ENCODE measurements at places on chromosomes 1 and 21.

GRCh38 chr1:246193537-246193936, 313.5 kb downstream of the SMYD3 start:
- no peaks in the 10 kb centered on the region for H3K4me1 ChIP-seq
- H3K27ac ChIP-seq = no peak overlapping the region
- H3K27me3 ChIP-seq = no peaks in the 10 kb centered on the region
- no peaks in the 10 kb centered on the region for H3K36me3 ChIP-seq
- DNase-seq = no peak

- H3K36me3 ChIP-seq = no peaks in the 10 kb centered on the region
- H3K4me1 ChIP-seq = peaks cover 8% of the 10 kb centered on the region
- H3K27ac ChIP-seq = no peak overlapping the region
These were observed 37.8 kb downstream of the FRRS1 start for GRCh38 chr1:99728494-99729235.

DNA sequence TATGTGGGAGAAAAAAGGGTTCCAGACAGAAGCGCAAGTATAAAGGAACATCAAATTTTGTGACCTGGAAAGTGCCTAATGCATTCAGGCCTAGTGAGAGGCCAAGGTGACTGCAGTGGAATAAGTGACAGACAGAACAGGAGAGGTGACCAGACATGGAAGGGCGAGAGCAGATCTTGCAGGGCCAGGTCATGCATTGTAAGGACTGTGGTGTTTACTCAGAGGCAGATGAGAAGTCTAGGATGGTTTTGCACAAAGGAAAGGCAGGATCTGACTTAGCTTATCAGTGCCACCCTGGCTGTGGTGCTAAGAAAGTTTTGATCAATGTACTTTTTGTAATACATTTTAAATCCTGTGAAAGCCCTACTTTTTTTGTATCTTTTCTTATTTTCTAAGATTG, 34.1 kb upstream of the AHCYL1 start:
- H3K27ac ChIP-seq = no peak overlapping the region
- no peak overlapping the region for H3K4me3 ChIP-seq
- no peaks in the 10 kb centered on the region for H3K27me3 ChIP-seq
- H3K4me1 ChIP-seq = no peaks in the 10 kb centered on the region

DNA sequence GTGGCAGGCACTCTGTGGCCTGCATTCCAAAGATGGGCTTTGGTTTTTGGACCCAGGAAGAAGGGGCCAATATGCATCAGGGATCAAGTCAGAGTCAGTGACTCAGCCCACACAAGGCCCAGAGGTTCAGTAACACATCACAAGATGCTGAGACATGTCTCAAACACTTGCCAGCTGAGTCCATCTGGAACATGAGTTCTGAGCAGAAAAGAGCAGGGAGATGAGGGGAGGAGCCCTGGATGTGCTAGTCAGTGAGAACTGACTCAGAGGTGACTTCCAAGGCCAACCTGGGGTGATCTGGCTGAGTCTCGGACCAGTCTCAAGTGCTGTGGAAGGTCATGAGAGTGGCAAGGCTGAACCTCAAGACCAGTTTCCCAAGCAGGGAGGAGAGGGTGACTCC, 150.1 kb downstream of the CDC7 start:
- DNase-seq = peak; percentile 97
- no peak overlapping the region for H3K4me3 ChIP-seq
- no peaks in the 10 kb centered on the region for H3K36me3 ChIP-seq

- no peaks in the 10 kb centered on the region for H3K36me3 ChIP-seq
- H3K27ac ChIP-seq = no peak overlapping the region
- H3K4me3 ChIP-seq = no peak overlapping the region
- peak; percentile 6 for DNase-seq
- H3K4me1 ChIP-seq = peaks cover 9% of the 10 kb centered on the region
These were observed 128.6 kb downstream of the LHX4 start for GRCh38 chr1:180358649-180359048.
